ENCODE measurements at places on chromosomes 7 and 10.

- no peak for DNase-seq
These were observed 1019.0 kb downstream of the XPNPEP1 start for GRCh38 chr10:108904163-108904838.

- no peak for DNase-seq
These were observed 525.8 kb downstream of the KIF20B start for GRCh38 chr10:90227217-90227656.

GRCh38 chr10:37206132-37206531 is 80.7 kb downstream of the ANKRD30A start:
- no peak for DNase-seq

DNA sequence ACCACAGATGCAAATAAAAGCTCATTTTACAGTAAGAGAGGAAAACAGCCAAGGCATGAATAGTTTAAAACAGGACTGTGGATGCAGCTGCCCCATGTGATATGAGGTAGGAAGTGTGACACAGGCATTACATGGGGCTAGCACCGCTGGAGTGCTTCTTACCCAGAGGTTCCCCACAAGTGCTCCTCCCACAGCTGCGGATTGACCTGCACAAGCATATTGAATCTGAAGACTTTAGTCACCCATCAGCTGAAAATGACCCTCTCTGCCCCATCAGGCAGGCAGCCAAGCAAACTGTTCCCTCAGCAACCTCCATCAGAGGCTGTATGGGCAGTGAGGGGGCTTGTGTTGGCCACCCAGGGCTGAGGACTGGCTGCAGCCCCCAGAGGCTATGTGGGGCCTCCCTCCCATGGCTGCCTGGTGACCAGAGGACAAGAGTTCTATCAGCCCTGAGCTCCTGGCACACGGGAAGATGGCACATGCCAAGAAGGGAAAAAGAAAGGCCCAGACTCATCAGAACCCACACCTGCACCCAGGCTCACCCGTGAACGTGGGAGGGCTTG is 98.7 kb downstream of the TCERG1L start:
- DNase-seq = no peak

DNA sequence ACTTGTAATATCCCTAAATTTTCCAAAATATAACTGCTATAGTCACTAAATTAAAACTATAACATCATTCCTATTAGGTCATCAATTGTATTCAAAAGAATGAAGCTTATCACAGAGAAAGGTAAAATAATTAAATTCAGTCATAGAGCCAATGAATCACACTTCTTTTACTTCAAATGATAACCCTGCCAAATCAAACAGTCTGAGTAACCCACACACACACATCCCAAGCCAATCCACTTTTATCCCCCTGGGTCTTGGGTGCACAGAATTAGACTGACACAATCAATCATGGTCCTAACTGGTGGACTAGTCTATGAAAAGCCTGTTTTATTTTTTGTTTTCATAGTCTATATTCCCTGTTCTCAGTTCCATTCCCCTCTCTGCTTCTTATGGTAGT is 25.6 kb downstream of the CTNNA3 start:
- DNase-seq = no peak
